ENCODE measurements at places on chromosomes 3 and 15.

GRCh38 chr3:124260206-124260915, 268.4 kb upstream of the ROPN1 start:
- DNase-seq, result no peak

- DNase-seq, result peak; percentile 63
Measured at GRCh38 chr15:96699871-96700401, 369.4 kb downstream of the NR2F2 start.

GRCh38 chr15:30038667-30039523, 43.9 kb upstream of the GOLGA8J start:
- DNase-seq, result no peak

DNA sequence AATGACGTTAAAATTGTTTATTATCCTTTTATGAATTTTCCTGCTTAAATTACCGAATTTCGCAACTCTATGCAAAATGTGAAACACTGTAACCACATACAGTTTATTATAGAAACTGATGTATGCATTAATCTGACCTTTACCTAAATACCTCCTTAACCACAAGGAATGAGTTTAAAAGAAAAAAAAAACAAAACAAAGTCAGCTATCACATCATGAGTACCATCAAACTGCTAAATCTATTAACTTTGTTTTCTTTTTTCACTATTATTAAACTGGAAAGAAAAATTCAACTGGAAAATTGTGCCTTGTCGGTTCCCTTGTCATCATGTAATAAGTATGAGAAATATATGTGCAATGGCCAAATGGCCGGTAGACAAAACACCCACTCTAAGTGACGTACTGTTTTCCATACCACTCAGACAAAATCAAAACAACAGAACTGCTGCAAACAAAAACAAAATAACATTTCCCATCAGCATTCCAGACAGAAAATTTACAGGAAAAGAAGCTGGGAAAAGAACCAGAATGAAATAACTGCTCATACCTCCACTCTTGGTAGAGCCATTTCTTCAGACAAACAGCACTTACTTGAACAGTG, 415.3 kb downstream of the FOXP1 start:
- DNase-seq, result no peak

DNA sequence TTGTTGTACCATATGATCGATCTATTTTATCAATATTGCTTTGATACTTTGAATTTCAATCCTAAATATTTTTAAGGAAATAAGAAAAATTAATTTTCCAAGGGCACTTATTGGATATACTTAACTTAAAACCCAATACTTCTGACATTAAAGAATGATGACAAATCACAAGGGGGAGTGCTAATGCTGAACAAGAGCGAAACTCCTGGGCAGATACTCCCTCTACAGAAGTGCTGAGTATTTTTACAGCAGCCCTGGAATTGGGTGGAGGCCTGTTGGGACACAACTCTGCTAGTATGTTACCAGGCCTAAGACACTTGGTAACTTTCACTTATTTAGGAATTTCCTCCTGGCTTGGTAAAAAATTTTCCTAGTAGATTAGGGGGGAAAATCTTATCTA, 46.2 kb downstream of the DENND6A start:
- DNase-seq, result no peak

- DNase-seq, result no peak
Measured at GRCh38 chr15:97317163-97317562, 643.3 kb upstream of the ARRDC4 start.

- DNase-seq, result peak; percentile 23
Measured at GRCh38 chr3:177357352-177358090, 160.2 kb upstream of the TBL1XR1 start.

- no peak for DNase-seq
Measured at GRCh38 chr3:52636673-52637072, 49.0 kb downstream of the PBRM1 start.

DNA sequence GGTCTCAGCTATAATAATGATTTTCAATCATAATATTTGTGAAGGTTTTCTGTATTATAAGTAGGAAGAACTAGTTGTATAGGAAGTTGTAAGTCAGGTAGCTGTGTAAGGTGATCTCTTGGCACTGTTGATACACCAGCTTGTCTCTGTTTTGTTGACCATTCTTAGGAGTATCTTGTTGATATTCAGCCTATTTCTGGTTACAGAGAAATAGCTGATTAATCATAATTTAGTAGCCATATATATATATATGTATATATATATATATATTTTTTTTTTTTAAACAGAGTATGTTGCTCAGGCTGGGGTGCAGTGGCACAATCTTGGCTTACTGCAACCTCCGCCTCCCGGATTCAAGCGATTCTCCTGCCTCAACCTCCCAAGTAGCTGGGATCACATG, 20.2 kb downstream of the AKAP13 start:
- no peak for DNase-seq

DNA sequence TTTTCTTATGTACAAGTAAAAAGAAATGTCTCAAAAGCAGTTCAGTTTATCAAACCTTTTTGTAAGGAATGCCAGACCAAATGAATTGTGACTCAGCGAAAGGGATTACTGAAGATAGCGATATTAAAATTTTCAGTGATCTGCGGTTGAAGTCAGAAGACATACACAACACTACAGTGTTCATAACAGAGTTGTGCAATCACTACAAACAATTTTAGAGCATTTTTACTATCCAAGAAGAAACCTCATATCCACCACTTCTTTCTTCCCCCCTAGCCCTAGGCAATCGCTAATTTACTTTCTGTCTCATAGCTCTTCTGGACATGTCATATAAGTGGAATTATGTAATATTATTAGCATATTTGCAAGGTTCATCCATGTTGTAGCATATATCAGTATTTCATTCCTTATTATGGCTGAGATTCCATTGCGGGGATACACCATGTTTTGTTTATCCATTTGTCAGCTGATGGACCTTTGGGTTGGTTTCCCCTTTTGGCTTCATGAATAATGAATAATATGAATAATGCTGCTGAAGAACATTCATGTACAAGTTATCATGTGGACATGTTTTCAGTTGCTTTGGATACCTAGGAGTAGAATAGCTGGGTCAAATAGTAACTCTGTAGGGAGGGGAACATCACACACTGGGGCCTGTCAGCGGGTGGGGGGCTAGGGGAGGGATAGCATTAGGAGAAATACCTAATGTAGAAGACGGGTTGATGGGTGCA, 23.6 kb upstream of the ALPK3 start:
- no peak for DNase-seq

- no peak for DNase-seq
Measured at GRCh38 chr3:114221881-114222264, 15.5 kb downstream of the ZNF80 start.

DNA sequence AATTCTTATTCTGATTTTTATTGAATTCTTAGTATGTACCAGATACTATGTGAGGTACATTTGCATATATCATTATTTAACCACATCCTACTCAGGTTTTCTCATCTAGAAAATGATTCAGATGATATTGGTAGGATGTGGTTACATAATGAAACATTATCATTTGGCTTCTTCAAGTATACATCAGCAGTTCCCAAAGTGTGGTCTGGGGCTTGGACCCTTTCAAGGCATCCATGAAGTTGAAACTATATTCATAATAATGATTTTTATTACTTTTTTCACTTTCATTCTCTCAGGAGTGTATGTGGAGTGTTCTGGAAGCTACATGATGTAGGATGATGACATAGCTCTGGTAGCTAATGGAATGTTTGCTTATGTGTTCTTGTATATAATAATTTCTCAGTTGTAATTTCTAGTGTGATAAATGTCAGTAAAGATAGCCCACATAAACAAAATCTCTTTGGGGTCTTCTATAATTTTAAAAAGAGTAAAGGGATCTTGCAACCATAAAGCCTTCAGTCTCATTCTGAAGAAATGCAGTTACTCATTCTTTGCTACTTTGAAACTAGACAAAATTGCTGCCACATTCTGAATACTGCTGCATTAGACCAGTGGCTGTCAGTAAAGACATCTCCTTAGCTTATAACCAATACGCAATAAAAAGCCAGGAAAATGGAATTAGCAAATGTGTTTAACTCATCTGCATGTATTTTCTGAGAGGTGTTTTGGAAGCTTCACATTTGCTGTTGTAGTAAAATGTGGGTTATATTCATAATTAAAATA, 95.8 kb downstream of the PPARG start:
- DNase-seq, result no peak

DNA sequence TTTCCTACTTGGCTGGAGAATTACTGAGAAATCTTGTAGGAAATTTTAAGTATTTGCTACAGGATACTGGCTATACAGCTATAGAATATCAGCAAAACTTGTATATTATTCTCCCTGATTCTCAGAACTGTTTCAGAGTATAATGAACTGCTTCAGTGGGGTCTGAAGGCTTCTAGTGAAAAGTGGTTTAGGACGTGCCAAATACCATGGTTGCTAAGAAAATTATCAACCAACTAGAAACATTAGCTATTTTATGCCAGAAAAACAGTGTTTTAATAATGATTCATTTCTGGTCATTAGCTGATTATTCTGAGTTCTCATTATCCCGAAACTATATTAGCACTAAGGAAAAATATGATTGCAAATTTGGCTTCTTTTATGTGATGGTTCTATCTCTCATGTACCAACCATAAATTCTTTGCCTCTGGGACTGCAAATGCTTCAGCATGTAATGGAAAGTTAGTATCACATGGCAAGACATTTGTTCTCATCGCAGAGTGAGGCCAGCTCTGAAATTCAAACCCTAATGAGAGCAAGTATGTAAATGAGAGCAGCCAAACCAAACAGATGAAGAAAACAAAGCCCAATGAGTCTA, 11.0 kb upstream of the TSC22D2 start:
- DNase-seq, result no peak

DNA sequence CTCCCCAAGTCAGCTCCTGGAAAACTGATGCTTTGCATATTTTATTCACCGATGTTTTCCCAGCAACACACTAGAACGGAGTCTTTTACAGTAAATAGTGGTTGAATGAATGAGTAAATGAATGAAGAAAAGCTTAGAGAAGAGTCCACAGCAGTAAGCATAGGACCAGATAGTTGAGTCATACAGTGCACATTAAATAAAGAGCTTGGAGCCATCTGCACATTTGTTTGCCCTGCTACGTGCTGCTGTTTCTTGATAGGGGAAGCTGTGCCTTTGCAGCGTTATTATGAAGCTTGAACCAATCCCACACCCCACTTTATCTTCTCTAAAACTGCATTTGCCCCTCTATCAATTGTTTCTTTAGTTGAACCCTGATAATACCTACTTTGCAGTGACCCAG, 1.2 kb downstream of the FAM98B start:
- no peak for DNase-seq

DNA sequence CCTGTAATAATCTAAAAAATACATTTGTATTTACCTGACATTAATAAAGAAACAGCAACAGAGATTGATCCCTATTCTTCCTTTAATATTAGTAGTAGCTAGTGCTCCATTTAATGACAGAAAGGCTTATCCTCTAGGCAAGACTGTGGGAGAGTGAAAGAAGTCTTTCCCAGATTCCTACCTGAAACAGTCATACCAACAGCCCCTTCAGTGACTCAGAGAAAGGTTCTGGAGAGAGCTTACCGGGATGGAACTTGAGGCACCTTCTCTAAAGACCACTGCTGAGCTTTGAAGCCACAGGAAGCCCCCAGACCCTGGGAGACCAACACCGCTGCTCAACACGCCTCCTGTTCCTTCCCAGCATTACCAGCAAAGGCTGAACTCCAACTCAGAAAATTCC, 66.9 kb upstream of the FGF12 start:
- DNase-seq, result no peak

- DNase-seq, result no peak
Measured at GRCh38 chr3:153809097-153809496, 312.1 kb upstream of the ARHGEF26 start.

DNA sequence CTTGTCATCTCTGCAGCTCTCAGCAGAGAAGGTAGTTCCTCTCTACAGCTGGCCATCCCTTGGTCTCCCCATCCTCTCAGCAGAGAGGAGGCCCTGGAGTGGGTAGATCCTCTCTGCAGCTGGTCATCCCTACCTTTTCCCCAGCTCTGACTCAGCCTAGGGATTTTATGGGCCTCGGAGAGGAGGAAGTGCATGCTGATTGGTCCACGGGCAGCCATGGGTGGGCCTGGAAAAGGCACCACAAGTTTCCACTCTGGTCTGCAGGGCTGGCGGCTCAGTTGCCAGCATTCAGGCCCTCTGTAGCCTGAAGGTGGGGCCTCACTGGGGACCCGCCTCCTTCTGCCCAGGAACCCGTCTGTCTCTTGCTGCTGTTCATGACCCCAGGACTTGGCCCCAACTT, 36.9 kb downstream of the NR1D2 start:
- DNase-seq, result no peak

- no peak for DNase-seq
Measured at GRCh38 chr3:136883967-136884720, 22.1 kb downstream of the NCK1 start.

DNA sequence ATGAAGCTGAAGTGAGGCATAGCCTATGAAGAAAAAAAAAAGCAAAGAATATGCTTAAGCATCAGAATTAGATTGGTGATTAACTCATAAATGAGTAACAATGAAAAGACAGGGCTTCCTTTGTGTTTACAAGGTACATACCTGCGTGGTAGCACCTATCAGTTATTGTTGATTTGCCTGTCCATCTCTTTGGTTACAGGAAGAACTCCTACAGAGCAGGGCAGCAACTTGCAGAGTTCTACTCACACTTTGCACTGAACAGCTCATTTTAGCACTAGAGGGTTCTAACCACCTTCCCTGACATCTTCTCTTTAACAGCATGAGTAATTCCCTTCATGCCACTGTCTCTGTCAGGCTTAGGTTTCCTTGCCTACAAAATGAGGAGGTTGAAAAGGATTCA, 166.0 kb downstream of the DPH6 start:
- DNase-seq, result no peak

- DNase-seq, result no peak
Measured at GRCh38 chr3:14279626-14280061, 101.0 kb downstream of the LSM3 start.

- DNase-seq, result no peak
Measured at GRCh38 chr15:96367311-96368200, 37.1 kb downstream of the NR2F2 start.

DNA sequence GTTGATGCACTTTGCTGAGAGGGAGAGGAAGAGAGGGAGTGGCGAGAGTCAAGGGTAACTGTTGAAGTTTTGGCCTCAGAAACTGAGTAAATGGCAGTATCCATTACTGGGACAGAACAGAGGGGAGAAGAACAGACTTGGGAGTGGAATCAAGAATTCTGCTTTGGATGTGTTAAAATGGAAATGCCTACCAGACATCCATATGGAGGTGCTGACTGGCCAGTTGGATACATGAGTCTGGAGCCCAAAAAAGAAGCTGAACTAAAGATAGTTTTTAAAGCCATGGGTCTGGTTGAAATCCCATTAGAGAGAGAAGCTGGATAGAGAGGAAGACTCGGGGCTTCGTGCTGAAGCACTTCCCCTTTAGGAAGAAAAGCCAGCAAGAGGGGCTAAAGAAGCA, 35.9 kb upstream of the NSMCE3 start:
- no peak for DNase-seq

GRCh38 chr3:141877911-141878310, 1.5 kb downstream of the ATP1B3 start:
- DNase-seq, result no peak

DNA sequence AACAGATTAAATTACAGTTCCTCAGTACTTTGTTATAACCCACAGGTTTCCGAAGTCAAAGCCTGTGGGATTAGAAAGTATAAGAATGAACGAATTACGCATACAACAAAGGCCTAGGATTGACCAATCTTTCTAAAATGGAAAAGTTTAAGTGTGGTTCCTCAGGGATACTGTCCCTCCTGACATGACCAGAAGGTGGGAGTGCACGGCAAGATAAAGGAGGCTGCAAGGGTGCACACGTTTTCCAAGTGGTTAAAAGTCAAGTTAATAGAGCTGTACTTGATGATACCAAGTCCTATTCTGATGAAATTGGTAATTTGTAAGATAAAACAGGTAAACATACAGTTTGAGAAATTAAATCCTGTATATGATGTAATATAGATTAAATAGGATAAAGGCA, 96.2 kb downstream of the ALDH1A2 start:
- peak; percentile 1 for DNase-seq

Measured in NCI-H748 treated with DMSO at 0.1 percent for 48 hours (cell line).